Forelimb muscle (tissue), 1 donor: ENCODE measurements at places on chromosomes 12 and 14.

GRCh38 chr12:65493913-65494245, 215.4 kb downstream of the MSRB3 start:
- no peak for DNase-seq

GRCh38 chr14:69648480-69649451, 37.4 kb downstream of the SUSD6 start:
- no peak for DNase-seq

GRCh38 chr12:96425951-96426350, 25.7 kb upstream of the CDK17 start:
- no peak for DNase-seq

GRCh38 chr12:30506411-30506810, 189.3 kb downstream of the IPO8 start:
- no peak for DNase-seq

DNA sequence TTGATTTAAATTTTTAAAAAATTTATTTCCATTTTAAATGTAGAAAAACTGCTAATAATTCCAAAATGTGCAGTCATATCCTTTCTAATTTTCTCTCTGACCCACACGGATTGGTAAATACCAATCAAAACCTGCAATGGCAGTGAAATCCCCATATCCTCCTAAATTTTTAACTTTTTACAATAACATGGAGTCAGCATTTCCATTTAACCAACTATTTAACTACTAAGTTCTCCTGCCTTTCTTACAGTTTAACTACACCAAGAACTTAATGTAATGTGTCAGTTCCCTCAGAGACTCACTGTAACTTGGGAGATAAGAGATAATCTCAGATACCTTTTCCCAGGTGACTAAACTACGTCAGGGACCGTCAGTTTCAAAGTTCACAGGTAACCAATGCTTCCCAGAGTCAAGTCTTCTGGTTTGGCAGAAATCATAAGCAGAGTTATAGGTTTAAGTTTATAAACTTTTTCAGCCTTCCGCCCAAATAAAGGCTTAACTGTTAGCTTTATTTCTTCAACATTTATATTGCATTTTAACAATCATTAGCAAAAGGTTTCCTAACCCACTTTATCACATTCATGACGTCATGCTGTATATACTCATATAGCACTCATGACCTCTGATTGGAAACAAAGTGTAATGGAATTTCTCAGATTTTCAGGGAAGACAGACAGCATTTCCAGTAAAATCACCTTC, 7.6 kb downstream of the KRAS start:
- no peak for DNase-seq

DNA sequence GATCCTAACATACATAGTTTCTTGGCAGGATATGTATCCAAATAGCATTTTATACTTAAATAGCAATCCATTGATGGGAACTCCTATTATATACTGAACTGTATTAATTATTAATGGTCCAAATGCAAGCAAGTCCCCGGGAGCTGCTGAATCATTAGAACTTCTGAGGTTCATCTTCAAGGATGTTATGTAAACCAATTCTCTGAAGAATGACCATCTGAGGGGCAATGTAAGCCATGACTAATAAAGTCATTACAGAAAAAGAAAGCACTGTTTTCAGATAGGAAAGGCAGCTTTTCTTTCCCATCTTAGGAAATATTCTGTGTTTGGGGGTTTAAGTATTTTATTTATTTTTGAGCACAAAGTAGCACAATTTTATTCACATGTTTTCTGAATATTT, 166.1 kb upstream of the SLC16A7 start:
- DNase-seq, result no peak

- no peak for DNase-seq
Measured at GRCh38 chr14:34081576-34082136, 130.8 kb upstream of the EGLN3 start.

GRCh38 chr12:57126561-57126960, 1.7 kb upstream of the LRP1 start:
- DNase-seq, result no peak

- no peak for DNase-seq
Measured at GRCh38 chr12:44259890-44260289, 424.0 kb downstream of the TMEM117 start.

GRCh38 chr12:74043343-74043742, 494.3 kb upstream of the ATXN7L3B start:
- DNase-seq, result no peak

GRCh38 chr14:106268013-106268727, 741.8 kb downstream of the TMEM121 start:
- no peak for DNase-seq

DNA sequence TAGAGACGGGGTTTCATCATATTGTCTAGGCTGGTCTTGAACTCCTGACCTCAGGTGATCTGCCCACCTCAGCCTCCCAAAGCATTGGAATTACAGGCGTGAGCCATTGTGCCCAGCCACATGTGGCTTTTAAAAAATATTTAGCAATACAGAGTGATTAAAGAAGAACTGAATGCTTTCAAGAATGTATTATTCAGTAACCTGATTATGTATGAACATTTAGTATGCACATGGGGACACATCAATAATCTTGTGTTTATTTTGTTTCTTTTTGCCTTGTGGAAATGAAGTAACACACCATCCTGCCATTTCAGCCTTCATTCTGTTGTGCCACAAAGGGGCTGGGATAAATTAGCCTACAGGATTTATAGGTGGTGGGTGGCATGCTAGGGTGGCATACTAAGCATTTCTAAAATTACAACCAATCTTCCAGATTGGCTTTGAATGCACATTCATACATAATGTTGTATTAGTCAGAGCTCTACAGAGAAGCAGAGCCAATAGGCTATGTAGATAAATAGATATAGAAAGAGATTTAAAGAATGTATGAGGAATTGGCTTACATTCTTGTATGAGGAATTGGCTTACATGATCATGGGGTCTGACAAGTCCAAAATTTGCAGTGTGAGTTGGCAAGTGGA, 25.5 kb upstream of the TXNRD1 start:
- DNase-seq, result no peak

DNA sequence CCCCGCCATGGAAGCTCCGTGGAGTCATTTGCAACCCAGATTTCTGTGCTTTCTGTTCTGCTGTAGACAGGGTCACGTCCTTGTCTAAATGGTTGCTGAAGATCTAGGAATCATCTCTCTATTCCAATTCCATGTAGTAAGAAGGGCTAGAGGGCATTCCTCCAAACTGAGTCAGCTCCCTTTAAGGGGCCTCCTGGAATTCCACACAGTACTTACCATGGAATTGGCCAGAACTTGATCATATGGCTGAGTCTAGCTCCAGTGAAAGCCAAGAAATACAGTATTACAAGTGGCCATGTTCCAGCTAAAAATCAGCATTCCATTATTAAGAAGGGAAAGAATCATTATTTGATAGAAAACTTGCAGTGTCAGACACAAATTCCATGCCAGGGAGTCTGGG, 171.9 kb downstream of the PRKCH start:
- DNase-seq, result no peak

GRCh38 chr12:57753756-57754337, 1.1 kb upstream of the MARCHF9 start:
- no peak for DNase-seq

GRCh38 chr14:68589447-68590200, 203.2 kb downstream of the ZFP36L1 start:
- DNase-seq, result no peak

- no peak for DNase-seq
Measured at GRCh38 chr14:31000629-31001338, 24.7 kb upstream of the AP4S1 start.

DNA sequence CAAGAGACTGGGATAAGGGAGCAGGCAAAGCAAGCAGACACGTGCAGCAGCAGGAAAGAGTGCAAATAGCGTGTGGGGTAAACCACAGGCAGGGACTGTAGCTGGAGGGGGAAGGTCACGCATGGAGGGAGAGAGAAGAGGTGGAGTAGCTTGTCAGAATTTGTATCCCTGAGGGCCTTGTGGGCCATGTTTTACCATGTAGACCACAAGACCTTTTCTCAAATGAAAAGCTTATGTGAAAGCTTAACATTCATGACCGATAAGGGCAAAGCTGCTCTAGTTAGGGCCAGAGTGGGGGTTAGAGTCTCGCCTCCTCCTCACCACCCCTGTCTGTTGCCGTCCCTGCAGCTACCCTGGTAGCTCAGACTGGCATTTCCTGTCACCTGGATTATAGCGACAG, 152.9 kb upstream of the E2F7 start:
- DNase-seq, result no peak

DNA sequence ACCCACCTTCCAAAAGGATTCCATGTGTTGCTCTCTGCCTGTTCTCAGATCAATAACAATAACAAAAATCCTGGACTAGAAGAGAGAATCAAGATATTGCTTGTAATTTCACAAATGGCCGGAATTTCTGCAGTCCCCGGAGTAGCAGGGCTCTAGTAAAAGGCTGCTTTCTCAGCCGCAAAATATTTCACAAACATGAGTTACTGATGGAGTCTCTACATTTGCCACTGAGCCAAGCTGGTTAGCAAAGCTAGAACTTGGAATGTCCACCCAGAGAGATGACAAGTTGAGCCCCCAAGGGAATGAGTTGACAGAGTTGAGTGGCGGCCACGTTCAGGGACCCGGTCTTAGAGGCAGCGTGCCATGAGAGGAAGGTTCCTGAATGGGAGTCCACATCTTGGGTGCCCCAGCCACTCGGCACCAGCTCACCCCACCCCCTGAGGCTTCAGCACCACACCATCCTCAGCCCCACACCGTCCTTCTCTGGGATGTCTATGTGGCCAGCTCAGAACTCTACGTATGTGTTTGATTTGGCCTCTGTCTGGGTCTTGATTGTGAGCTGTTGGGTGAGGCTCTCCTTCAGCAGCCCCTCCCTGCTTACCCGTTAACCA, 15.9 kb downstream of the FBLN5 start:
- DNase-seq, result no peak

- DNase-seq, result no peak
Measured at GRCh38 chr14:89283327-89284060, 133.5 kb downstream of the FOXN3 start.

- no peak for DNase-seq
Measured at GRCh38 chr12:101855364-101855884, 22.0 kb upstream of the DRAM1 start.

DNA sequence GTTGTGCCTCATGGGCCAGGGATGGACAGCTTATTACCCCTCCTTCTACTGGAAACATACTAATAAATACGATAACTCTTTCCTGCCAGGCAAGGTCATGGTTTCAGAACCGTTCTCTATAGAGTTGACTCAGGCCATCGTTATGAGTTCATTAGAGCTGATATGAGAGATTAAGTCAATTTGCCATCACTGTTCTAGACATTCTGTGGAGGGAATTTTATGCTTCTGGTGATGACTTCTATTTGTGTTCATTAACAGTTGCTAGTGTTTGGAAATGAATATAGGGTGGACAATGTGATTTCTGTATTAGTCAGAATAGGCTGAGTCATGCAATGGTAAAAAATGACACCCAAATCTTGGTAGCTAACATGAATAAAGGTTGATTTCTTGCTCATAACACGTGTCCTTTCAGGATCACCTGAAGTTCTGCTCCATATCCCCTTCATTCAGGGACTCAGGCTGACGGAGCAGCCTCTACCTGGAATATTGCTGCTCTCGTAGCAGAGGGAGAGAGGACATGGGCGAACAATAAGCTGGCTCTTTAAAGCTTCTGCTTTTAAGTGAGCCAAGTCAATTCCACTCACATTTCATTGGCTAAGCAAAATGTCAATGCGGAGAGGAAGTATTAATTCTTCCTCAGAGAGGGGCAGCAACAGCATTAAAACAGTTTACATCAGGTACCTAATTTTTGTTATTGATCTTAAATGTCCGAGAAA, 18.5 kb upstream of the TBPL2 start:
- no peak for DNase-seq

GRCh38 chr14:21042918-21043317, 756 bp downstream of the RNASE7 start:
- no peak for DNase-seq

GRCh38 chr14:69643430-69644200, 32.2 kb downstream of the SUSD6 start:
- DNase-seq, result no peak

- DNase-seq, result no peak
Measured at GRCh38 chr12:39102474-39103209, 197.3 kb upstream of the CPNE8 start.

DNA sequence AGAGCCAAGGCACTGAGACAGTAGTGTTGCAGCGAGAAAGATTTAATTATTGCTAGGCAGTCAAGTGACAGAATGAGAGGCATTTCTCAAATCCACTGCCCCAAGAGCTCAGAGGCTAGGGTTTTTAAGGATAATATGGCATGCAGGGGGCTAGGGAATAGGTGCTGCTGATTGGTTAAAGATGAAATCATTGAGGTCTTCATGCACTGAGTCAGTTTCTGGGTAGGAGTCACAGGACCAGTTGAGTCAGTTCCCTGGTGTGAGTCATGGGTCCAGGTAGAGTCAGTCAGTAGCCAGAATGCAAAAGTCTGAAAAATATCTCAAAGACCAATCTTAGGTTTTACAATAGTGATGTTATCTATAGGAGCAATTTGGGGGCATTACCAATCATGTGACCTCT, 323.8 kb downstream of the RGS6 start:
- DNase-seq, result no peak

- no peak for DNase-seq
Measured at GRCh38 chr12:104749545-104749944, 208.5 kb downstream of the SLC41A2 start.

DNA sequence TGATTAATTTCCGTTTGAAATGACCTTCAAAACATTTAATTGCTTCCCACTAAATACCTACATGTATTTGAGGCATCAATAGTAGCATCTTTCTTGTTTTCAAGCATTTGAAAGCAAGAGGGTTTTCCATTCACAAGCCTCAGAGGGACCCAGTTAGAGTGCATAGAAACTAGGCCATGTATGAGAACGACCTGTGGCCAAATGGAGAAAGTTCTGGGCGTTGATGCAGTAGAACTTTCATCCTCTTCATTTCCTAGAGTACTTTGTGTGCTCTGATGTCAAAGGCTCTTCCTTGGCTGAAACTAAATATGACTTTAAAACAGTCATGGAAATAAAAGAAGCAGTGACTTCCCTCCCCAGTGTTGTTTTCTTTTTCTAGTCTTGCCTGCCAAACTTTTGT, 944 bp upstream of the DHRS7 start:
- DNase-seq, result no peak

DNA sequence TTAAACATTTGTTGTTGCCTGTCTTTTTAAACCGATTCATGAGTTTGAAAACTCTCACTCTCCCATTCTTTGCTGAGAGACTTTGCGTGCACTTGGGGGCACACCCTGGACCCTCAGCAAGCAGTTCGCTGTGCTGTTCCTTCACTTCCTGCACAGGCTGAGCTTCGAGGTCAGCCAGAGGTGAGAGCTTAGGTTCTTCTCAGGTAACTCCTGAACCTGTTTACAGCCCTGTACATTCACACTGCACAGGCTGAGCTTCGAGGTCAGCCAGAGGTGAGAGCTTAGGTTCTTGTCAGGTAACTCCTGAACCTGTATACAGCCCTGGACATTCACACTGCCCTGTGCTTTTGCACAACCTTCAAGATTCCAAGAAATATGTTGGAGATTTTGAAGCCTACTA, 9.8 kb upstream of the CLECL1 start:
- DNase-seq, result no peak

DNA sequence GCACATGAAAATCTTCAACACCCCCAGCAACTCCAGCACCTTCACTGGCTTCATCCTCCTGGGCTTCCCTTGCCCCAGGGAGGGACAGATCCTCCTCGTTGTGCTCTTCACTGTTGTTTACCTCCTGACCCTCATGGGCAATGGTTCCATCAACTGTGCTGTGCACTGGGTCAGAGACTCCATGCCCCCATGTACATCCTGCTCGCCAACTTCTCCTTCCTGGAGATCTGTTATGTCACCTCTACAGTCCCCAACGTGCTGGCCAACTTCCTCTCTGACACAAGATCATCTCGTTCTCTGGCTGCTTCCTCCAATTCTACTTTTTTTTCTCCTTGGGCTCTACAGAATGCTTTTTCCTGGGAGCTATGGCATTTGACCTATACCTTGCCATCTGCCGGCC, 11.5 kb upstream of the OR11G2 start:
- no peak for DNase-seq

- DNase-seq, result no peak
Measured at GRCh38 chr12:123489580-123489979, 31.6 kb downstream of the SNRNP35 start.
